Right ventricle myocardium superior (tissue), 1 donor: ENCODE measurements at places on chromosomes 16 and 17. TPM values are rescaled to one million over a fixed set of nuclear protein-coding genes. Genes with fewer than 3 reads are reported as not detected.
A peak's percentile ranks its signal among the peaks of the same experiment; 100 is the strongest.

The EME1 gene
- not detected for total RNA-seq

The KRT13 gene
- total RNA-seq = not detected

The KRTAP9-8 gene
- total RNA-seq = not detected

The NPIPA3 gene
- 0.65 TPM for total RNA-seq

GRCh38 chr16:28326881-28327610 is 34.7 kb downstream of the SBK1 start:
- peak; percentile 64 for DNase-seq

GRCh38 chr16:66596986-66597848 is 7.3 kb upstream of the CMTM3 start:
- DNase-seq = no peak

DNA sequence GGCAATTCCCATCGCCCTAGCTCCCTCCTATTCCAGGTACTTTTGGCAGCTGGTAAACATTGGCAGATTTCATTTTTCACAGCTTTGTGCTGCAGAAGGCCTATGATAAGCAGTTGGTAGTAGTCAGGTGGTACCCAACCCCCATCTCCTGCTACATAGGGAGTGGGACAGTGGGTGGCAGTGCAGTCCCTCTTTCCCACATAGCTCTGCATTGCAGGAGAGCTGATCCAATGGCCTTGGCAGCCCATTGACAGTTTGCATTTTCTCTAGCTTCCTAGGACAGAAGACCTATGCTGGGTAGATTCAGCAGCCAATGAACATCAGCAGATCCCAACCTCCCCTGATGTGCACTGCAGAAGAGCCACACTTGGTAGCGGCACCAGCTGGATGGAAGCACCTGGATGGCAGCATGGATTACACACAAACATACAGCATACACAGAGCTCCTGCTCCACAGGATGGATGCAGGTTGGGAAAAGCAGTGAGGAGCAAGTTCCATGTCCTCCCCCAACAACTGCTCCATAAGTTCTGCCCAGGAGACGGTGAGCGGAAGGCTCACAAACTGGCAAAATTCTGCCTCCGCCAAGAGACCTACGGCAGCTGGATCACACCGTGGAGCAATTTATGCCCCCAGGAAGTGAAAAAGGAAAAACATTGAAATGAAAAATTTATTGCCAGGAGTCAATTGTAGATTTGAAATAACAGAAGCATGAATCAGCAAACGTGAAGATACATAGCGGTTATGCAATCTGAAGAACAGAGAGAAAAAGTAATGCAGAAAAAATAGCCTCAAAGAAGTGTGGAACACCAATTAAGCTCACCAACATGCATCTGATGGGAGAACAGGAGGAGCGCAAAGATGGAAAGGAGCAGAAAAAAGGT is 95.7 kb downstream of the CACNG1 start:
- no peak for DNase-seq

GRCh38 chr17:80618304-80618703 is 73.7 kb downstream of the RPTOR start:
- DNase-seq = no peak

DNA sequence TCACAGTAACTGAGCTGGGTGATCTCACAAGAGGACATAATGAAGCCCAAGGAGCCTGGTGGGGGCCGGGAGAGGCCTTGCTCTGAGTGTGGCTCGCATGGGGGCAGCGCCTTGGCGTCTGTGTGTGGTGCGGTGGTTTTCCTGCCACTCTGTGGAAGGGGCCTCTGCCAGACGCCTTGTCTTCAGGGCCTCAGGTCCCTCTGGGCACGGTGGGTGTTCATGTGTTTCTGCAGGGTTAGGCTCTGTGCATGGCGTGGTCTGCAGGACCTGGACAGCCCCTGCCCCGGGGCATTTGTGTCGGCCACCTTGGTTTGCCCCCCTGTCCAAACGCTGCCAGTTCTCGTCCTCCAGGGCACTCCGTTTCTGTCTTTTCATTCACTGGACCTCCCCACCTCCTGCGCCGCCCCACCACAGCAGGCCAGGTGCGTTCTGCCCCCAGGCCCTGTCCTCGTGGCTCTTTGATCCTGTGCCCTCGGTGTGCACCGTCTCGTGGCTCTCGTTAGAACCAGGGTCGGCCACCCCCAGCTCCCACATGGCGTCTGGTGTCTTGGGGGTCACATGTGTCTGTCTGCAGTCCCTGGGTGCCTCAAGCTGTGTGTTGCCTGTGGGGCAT is 43.7 kb upstream of the ZNF750 start:
- DNase-seq = no peak

GRCh38 chr16:57427824-57428223 is 19.4 kb downstream of the CIAPIN1 start:
- DNase-seq = no peak

DNA sequence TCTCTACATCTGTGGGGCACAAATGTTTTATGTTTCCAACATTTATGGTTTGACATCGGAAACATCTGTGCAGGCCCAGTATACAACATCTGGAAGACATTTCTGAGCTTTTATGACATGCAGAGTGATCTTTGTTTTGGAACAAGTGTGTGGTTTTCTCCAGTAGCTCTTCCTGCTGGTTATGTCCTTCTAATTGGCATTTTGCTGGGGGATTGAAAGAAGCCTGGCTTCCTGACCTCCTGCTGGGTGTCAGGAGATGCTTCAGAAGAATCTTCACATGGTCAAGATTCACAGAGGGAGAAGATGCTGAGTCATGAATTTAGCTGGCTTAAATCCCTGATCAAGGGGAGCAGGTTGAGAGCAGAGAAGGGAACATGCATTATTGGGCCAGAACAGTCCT is 279.5 kb upstream of the MYOCD start:
- no peak for DNase-seq

GRCh38 chr17:58870747-58871146 is 115.1 kb downstream of the PPM1E start:
- no peak for DNase-seq

GRCh38 chr17:77119668-77120301 is 21.0 kb upstream of the SEC14L1 start:
- DNase-seq = no peak

DNA sequence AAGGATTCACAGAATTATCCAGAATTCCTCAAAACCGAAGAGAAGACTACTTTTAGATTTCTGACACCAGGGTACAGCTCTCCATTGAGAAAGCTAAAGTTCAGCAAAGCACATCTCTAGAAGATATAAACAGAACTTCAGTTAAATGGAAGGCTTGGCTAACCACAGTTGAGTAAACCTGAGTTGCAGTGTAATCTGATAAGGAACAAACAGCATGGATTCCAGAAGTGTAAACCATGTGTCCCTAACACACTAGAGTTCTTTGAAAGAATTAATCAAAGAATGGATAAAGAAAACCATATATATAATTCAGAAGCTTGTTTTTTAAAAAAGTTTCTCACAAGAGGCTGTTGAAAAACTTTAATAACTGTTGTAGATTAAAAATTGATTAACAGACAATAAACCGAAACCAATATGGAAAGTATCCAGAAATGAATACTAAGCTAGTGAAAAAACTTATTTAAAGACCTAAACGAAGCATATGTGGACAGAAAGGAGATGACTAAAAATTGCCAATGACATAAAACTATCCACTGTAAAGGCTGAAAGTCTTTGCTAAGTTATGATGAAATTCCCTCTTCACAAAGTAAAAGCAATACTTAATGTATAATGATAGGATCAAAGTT is 4.3 kb downstream of the RNF43 start:
- no peak for DNase-seq
